Astrocyte (in vitro differentiated cells and primary cell): ENCODE measurements at places on chromosomes 12 and 14. TPM values are rescaled to one million over a fixed set of nuclear protein-coding genes. Genes with fewer than 3 reads are reported as not detected.

GRCh38 chr14:70448633-70449340 is 3.2 kb upstream of the ADAM21 start:
- H3K27me3 ChIP-seq = no peaks in the 10 kb centered on the region
- no peak overlapping the region for H3K27ac ChIP-seq
- no peaks in the 10 kb centered on the region for H3K4me1 ChIP-seq
- no peak for DNase-seq
- H3K4me3 ChIP-seq = no peak overlapping the region
- no peaks in the 10 kb centered on the region for H3K36me3 ChIP-seq

GRCh38 chr14:85416771-85417170 is 113.2 kb upstream of the FLRT2 start:
- peaks cover 19% of the 10 kb centered on the region for H3K4me1 ChIP-seq
- H3K27me3 ChIP-seq = no peaks in the 10 kb centered on the region
- H3K27ac ChIP-seq = peak overlapping the region; percentile 62
- H3K4me3 ChIP-seq = no peak overlapping the region
- no peaks in the 10 kb centered on the region for H3K36me3 ChIP-seq

DNA sequence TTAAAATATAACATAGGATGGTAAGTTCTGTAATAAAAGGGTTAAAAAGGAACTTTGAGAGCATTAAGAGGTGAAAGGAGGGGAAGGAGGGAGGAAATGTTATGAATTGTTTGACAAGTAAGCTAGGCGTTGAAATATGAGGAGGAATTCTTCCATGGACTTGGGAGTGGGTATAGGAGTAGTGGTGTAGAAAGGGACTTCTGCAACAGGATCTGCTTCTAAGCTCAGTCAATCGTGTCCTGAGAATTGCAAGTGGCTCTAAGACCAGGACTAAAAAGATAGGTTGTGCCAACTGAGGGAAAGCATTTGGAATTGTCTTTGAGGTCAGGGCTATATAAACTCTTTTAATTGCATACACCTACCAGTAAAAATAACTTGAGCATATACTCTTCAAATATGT is 74.1 kb upstream of the SLC38A2 start:
- H3K36me3 ChIP-seq = no peaks in the 10 kb centered on the region
- no peak for DNase-seq
- H3K27ac ChIP-seq = no peak overlapping the region
- peaks cover 13% of the 10 kb centered on the region for H3K4me1 ChIP-seq

DNA sequence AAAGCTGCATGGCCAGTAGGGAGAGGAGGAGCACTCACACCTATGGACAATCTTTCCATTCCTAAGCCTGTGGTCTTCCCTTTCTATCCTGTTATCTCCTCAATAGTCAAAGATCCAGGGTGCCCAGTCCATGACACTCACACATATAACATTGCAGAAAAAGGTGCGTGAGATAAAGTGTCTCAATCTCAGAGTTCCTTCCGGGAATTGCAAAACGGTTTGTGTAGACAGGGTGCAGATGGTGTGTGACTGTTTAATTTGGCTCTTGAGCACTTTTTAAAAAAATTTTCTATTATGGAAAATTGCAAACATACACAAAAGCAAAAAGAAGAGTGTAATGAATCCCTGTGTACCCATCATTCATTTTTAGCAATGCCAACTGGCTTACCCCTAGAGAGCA is 1493.6 kb downstream of the AACS start:
- no peak overlapping the region for H3K27ac ChIP-seq
- no peaks in the 10 kb centered on the region for H3K4me1 ChIP-seq
- no peak overlapping the region for H3K4me3 ChIP-seq
- DNase-seq = no peak
- H3K27me3 ChIP-seq = no peaks in the 10 kb centered on the region

DNA sequence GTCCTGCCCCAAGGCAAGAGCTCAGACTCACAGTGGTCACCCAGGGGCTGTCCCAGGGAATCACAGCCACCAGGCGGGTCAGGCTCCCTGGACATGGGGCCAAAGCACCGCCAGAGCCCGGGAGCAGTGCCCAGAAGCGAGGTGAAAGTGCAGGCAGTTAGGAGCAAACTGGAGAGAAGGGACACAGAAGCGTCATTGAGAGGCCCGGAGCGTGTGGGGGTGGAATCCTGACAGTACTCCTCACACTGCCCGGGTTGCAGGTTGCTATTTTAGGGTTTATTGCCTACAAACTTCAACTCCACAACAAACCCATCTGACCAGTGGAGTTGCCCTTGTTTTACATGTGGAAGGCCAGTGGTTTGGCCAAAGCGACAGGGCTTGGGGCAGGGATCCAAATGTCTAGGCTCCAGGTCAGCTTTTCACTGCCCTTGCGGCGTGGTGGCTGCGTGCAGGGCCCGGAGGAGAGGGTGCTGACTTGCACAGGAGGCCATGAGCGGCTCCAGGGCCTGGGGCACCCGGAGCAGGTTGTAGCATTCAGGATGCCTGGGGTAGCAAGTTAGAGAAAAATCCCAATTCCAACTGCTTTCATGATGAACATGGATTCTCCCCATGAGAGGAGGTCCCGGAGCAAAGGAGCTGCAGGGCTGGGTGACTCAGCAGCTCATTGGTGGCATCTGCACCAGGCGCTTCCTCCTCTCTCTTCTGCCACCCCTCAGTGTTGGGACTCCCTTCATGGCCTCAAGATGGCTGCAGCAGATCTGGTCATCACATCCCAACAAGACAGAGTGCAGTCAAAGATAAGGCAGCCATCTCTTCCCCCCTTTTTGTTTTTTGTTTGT is 112.3 kb upstream of the NCOR2 start:
- H3K4me3 ChIP-seq = no peak overlapping the region
- no peaks in the 10 kb centered on the region for H3K36me3 ChIP-seq
- H3K27me3 ChIP-seq = no peaks in the 10 kb centered on the region
- peaks cover 61% of the 10 kb centered on the region for H3K4me1 ChIP-seq
- no peak overlapping the region for H3K27ac ChIP-seq
- DNase-seq = no peak

- H3K4me3 ChIP-seq = no peak overlapping the region
- H3K27me3 ChIP-seq = peaks cover 2% of the 10 kb centered on the region
- no peak overlapping the region for H3K27ac ChIP-seq
- H3K4me1 ChIP-seq = peaks cover 3% of the 10 kb centered on the region
Measured at GRCh38 chr12:31362759-31363415, 36.9 kb upstream of the SINHCAF start.

GRCh38 chr12:18750085-18750484 is 12.2 kb downstream of the CAPZA3 start:
- no peaks in the 10 kb centered on the region for H3K36me3 ChIP-seq
- H3K4me3 ChIP-seq = no peak overlapping the region
- DNase-seq = peak; percentile 9
- peaks cover 39% of the 10 kb centered on the region for H3K4me1 ChIP-seq
- H3K27ac ChIP-seq = no peak overlapping the region

NRIP2 gene
- total RNA-seq = not detected in 2 replicates

CLMN gene
- total RNA-seq = 10.8 and 14.0 TPM in 2 replicates

OR11H12 gene
- not detected in 2 replicates for total RNA-seq

ENDOU gene
- total RNA-seq = not detected in 2 replicates
